ENCODE measurements at places on chromosomes 2 and 18. TPM values are rescaled to one million over a fixed set of nuclear protein-coding genes. Genes with fewer than 3 reads are reported as not detected.

BOK gene
- total RNA-seq = 27.5 TPM

TTR gene
- not detected for total RNA-seq

SGPP2 gene
- total RNA-seq = not detected

MRO gene
- total RNA-seq = 1.1 TPM

PPP1R1C gene
- not detected for total RNA-seq

ERICH2 gene
- total RNA-seq = not detected

PRKRA gene
- 71.5 TPM for total RNA-seq

SERPINB13 gene
- total RNA-seq = not detected

INHBB gene
- 19.4 TPM for total RNA-seq

LBX2 gene
- total RNA-seq = 0.71 TPM

UGT1A3 gene
- not detected for total RNA-seq

COLEC11 gene
- total RNA-seq = 9.4 TPM

CCDC85A gene
- total RNA-seq = 4.2 TPM

DNAJC5G gene
- total RNA-seq = not detected

UGT1A6 gene
- total RNA-seq = not detected

TUBA3E gene
- not detected for total RNA-seq
